ENCODE measurements at places on chromosomes 4 and X.
A peak's percentile ranks its signal among the peaks of the same experiment; 100 is the strongest.

GRCh38 chrX:15471028-15471427 is 22.1 kb downstream of the PIR start:
- DNase-seq = peak; percentile 60

DNA sequence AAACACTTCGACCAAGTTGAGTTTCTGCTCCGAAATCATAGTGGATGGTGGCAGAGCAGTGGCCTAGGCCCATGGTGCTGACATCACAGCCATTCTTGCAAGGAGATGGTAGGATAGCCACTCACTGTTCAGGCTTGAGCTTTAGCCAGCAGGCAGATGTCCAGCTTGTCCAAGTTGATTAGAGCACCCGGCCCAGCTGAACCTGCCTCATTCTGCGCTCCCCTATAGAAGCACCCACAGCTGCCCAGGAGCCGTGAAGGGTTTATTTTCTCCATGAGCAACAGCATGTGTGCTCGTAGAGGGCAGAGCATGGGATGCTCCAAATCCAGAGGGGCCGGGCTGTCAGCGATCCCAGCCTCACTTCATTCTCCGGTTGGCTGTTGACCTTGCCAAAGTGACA is 16.2 kb downstream of the PIGG start:
- no peak for DNase-seq

- no peak for DNase-seq
Measured at GRCh38 chr4:11014199-11014598, 329.6 kb upstream of the CLNK start.

GRCh38 chr4:136644279-136644678 is 888.0 kb downstream of the PCDH18 start:
- no peak for DNase-seq

DNA sequence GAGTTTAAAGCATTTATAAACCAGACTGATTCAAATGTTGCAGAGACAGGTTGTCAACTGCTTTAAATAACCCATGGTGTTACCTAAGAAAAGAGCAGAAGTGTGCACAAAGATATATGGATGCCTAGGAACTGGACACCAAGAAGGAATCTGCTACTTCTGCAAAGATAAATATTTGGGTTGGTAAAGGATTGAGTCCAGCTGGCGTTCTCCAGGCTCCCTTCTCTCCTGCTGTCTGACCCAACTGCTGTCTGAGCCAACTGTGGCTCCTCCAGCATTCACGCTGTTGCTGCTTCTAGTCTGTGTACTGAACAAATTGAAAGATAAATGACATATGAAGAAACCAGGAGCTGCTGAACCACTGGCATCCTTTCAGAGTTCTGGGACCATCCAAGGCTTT is 1167.8 kb upstream of the PRKX start:
- no peak for DNase-seq

DNA sequence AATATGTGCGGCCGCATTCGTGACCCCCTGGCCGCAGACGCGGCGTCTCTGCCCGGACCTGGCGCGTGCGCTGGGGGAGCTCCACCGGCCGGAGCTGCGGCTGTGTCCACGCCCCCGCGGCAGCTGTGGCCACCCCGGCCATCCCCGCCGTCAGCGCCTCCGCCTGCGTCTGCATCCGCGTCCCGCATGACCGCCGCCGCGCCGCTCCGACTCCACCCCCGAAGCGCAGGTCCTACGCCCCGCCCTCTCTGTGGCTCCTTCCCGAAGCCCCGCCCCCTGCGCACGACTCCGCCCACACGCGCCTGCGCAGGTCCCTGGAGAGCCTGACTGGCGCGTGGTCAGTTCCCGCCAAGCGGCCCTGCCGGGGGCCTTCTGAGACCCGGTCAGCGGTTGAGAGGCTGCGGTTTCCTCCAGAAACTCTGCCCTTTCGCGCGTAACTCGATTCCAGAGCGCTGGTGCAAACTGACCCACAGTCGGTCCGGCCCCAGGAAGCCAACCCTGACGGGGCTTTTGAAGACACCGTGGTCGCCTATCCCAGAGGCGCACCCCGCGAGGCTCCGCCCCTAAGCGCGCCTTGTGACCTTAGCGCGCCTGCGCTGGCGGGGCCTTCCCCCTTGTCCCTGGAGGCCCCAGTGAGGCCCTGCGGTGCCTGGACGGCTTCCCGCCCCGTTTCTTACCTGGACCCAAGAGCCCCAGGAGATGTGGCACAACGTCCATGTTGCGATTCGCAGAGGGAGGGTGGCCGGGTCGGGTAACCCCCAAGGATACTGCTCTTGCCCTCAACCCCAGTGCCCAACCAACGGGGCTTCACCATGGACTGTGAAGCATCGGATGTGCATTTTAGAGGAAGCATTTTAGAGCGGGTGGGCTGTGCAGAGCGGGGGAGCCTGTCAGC is at the start of gene LAGE3:
Gene LAGE3 (minus strand): TSS at position 554 of the 895 bp plus-strand sequence. CDS start 366 bp downstream, at position 188.
- DNase-seq = peak; percentile 89

GRCh38 chr4:102546635-102547034 is 45.5 kb downstream of the NFKB1 start:
- no peak for DNase-seq

- no peak for DNase-seq
Measured at GRCh38 chr4:10730019-10730418, 45.5 kb upstream of the CLNK start.

GRCh38 chrX:54178100-54178940 is 4.7 kb downstream of the FAM120C start:
- DNase-seq = peak; percentile 69

DNA sequence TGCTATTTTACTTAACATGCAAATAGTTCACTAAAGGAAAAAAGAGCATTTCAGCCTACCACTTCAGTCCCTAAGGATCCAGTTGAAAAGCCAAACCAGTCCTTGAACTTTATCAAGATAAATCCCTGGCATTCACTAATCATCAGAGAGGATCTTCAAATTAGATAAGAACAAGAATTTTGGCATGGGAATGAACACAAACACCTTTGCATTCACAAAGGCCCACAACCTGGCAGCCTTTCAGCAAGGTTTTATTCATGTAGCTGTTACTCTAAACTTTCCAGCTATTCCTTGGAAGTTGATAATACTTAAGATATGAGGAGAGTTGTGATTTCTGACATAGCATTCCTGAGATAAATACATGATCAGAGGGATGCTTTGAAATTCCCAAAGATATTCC is 193.4 kb downstream of the LRBA start:
- DNase-seq = no peak

DNA sequence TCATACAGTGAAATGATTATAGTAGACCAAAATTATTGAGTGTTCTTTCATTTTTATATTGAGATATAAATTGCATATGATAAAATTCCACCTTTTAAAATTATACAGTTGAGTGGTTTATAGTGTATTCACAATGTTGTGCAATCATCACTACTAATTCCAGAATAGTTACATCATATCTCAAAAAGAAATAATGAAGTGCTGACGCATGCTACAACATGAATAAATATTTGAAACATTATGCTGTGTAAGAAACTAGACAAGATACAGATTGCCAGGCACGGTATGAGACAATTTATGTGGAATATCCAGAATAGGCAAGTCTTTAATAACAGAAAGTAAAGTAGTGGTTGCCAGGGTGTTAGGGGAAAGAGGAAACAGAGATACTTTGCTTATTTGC is 871.7 kb downstream of the FAM133A start:
- DNase-seq = no peak

GRCh38 chrX:153321381-153322124 is at the start of gene PNMA6F:
Gene PNMA6F (minus strand): TSS chrX:153321767. CDS start chrX:153320674, 1,093 bp downstream.
- DNase-seq = no peak

DNA sequence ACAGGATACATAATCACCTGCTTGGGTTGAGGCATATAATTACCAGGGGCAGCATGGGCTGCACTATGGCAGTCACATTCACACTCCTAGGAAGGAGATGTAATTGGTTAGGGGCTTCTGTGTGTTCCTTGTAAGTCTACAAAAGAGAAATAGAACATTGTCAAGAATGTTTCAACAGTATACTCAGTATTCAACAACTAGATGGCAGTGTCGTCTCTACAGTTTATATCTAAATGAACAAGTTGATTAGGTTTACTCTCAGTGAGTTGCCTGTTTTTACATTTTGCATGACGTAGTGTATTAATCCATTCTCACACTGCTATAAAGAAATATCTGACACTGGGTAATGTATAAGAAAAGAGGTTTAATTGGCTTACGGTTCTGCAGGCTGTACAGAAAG is 50.5 kb upstream of the RAB33B start:
- DNase-seq = no peak

GRCh38 chrX:7147413-7147977 is at the start of gene STS:
Gene STS (plus strand): TSS chrX:7147712. CDS start chrX:7253200, 105,488 bp downstream.
- DNase-seq = no peak

- DNase-seq = no peak
Measured at GRCh38 chrX:20116087-20116576, 575 bp downstream of the MAP7D2 start.

DNA sequence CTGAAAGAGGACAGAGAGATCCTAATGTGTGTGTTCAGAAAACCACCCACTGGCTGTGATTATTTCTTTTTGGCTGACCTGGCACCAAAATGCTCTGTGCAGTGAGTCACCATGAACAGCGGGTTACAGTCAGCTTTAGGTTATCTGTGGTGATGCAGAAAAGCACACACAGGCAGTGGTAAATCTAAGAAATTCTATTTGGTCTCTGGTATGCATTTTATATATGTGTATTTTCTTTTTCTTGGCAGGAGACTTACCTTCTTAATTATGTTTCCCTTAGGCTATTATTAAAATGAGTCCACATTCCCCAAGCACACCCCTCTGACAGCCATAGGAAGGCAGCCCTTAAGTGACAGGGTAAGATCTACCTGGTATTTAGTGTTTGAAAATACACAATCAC is 79.1 kb upstream of the TFDP3 start:
- no peak for DNase-seq

DNA sequence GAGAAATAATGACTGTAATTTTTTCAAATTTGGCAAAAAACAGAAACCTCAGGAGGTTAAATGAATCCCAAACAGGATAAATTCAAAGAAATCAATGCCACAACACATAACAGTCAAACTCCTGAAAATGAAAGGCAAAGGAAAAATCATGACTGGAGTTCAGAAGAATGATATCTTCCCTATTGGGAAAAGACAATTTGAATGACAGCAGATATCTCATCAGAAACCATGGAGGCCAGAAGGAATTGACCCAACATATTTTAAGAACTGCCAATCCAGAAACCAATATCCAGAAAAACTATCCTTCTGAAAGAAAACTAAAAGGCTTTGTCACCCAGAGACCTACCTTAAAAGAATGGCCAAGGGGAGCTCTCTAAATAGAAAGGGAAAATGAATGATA is 40.1 kb upstream of the MAMLD1 start:
- DNase-seq = no peak

DNA sequence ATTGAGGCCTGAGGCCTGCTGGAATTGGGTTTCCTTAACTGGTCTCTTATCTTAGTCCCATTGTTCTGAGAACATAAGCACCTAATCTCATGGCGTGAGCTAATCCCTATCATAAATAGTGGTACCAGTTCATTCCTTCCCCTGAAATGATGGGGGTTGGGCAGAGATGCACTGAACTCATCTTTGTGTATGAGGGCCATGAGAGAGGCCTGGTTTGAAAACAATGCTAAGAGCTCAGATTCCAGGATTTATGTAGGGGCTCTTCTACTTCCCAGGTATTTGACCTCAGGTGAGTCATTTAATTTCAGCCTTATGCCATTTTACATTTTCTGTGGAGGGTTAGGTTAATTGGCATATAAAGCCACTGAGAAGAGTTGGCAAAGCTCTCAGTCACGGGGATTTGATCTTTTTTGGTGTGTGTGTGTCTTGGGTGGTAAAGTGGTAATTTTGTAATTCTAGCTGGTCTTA is 4.4 kb downstream of the RBM3 start:
- no peak for DNase-seq

GRCh38 chr4:104408878-104409277 is 85.8 kb downstream of the CXXC4 start:
- no peak for DNase-seq

GRCh38 chr4:5863461-5864113 is 29.3 kb downstream of the CRMP1 start:
- DNase-seq = peak; percentile 1

- no peak for DNase-seq
Measured at GRCh38 chr4:7722766-7723387, 216.8 kb downstream of the AFAP1 start.

DNA sequence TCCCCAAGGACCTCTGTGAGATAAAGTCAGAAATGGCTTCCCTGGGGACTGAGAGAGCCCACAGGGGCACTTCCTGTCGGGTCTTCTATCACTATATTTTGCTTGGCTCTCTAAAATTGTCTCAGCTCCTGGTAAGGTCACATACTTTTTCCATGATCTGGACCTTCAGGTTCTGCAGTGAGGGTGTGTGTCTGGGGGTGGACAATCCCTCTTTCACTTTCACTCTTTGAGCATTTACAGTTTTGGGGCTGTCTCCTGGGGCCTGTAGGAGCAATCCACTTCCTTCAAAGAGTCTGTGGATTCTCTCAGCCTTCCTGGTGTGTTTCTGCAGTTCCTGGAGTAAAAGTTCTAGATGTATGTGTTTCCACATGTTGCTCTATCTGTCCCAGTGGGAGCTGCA is 335.7 kb downstream of the FSTL5 start:
- no peak for DNase-seq

GRCh38 chr4:187929024-187929423 is 66.5 kb upstream of the ZFP42 start:
- no peak for DNase-seq

- DNase-seq = peak; percentile 37
Measured at GRCh38 chr4:16264798-16265197, 38.5 kb upstream of the TAPT1 start.

- no peak for DNase-seq
Measured at GRCh38 chr4:164096766-164097518, 602.5 kb downstream of the TMA16 start.

DNA sequence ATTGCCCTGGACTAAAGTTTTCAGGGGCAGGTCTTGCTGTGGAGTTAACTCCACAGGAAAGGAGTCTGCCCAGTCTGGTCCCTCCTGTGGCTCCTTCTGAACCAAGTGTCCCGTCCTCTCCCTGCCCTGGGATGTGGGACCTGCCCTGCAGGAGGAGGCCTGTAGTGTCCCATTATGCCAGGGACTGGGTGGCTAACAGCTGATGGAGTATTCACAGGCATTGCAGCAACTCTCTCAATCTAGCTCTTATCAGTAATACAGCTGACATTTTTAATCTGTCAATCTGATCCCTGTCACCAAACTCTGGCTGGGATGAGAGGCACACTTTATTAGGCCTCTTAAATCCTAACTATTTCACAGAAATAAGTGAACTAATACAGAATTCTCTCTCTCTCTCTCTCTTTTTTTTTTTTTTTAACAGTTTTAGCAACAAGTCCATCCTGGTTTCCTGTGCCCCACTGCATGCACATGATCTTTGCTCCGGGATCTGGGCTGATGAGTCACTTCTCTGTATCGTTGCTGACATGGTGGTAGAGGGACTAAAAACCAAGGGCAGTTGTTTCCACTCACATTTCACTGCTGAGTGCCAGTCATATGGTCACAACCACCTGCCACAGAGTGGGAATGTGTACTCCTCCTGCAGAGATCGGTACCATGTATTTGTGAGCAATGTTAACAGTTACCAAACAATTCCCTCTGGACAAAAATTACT is 39.1 kb downstream of the HAND2 start:
- no peak for DNase-seq
